ENCODE measurements at places on chromosomes 1 and 21.

- DNase-seq = no peak
Observed at GRCh38 chr1:45291716-45292115, 35.0 kb upstream of the HPDL start.

DNA sequence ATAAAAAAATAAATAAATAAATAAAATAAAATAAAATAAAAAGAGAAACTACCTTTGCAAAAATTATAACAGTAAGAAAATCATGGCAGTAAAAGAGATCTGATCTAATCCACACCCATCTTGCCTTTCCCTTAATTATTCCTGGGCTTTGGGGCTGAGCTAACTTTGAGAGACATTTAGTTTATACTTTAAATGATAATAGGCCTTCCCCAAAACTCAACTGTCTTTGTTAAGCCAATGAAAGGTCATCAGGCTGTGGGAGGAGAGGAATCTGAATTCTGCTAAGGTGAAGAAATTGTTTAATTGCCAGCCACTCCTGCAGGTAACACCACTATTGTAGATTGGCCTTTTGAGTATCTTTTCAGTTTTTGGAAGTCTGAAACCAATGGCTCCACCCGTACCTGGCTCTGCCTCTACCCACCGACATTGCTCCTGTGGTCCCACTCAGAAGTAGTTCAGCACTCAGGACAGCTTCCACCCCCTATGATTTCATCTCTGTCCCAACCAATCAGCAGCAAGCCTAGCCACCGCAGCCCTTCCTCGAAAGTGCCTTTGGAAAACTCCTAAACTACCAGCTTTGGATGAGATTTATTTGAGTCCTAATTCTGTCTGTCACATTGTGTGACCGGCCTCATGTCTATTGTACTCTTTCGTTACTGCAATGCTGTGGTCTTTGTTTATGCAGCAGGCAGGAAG is 23.0 kb upstream of the PNRC2 start:
- DNase-seq = peak; percentile 27

- no peak for DNase-seq
Observed at GRCh38 chr1:165387961-165388360, 31.4 kb upstream of the LMX1A start.

DNA sequence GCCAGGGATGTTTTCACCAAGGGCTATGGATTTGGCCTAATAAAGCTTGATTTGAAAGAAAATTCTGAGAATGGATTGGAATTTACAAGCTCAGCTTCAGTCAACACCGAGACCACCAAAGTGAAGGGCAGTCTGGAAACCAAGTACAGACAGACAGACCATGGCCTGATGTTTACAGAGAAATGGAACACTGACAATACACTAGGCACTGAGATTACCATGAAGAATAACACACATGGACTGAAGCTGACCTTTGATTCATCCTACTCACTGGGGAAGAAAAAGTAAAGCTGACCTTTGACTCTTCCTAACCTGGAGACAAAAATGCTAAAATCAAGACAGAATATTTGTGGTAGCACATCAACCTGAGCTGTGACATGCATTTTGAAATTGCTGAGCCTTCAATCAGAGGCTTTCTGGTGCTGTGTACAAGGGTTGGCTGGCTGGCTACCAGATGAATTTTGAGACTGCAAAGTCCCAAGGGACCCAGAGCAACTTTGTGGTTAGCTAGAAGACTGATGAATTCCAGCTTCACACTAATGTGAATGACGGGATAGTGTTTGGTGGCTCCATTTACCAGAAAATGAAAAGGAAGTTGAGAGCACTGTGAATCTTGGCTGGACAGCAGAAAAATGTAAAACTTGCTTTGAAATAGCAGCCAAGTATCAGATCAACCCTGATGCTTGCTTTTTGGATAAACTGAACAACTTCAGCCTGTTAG is 190.4 kb upstream of the KCTD3 start:
- DNase-seq = no peak

DNA sequence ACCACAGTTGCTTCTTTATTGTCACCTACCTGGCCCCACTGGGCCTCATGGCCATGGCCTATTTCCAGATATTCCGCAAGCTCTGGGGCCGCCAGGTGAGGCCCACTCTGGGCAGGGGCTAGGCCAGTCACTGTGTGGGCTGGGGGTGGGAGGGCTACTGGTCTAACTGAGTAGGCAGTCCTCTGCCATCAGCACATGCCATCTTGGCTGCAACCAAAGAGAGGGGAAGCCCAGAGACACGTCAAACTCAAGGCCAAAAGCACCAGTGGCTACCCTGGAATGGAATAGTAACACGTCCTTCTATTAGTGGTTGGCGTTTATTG is 4.0 kb downstream of the HCRTR1 start:
- DNase-seq = no peak

- peak; percentile 7 for DNase-seq
Observed at GRCh38 chr1:206801467-206801866, 29.2 kb upstream of the IL10 start.
